ENCODE measurements at places on chromosomes 7 and 10.

- no peak for DNase-seq
These were observed 13.1 kb upstream of the BRAF start for GRCh38 chr7:140937702-140938264.

GRCh38 chr7:66815951-66816350 lies 75.4 kb downstream of the RABGEF1 start:
- no peak for DNase-seq

DNA sequence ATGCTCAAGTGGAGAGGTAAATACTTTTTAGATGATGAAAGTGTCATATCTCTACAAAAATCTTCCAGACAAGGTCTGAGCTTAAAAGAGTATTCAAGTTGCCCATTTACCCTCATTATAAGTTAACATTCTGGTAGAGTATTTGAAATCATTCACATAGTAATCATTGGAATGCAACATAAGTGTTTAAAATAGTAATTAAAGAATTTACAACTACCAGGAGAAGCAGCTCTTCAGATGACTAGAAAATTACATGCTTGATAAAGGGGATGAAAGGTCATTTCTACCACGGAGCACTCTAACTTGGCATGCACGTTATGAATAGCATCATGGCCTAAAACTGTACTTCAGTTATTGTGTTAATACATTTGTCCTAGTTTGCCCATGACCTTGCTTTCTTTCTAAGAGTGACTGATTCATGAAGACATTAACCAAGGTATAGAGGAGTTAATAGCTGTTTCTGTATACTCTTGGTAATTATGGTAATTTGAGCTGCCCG lies 120.0 kb downstream of the SEMA3E start:
- no peak for DNase-seq

DNA sequence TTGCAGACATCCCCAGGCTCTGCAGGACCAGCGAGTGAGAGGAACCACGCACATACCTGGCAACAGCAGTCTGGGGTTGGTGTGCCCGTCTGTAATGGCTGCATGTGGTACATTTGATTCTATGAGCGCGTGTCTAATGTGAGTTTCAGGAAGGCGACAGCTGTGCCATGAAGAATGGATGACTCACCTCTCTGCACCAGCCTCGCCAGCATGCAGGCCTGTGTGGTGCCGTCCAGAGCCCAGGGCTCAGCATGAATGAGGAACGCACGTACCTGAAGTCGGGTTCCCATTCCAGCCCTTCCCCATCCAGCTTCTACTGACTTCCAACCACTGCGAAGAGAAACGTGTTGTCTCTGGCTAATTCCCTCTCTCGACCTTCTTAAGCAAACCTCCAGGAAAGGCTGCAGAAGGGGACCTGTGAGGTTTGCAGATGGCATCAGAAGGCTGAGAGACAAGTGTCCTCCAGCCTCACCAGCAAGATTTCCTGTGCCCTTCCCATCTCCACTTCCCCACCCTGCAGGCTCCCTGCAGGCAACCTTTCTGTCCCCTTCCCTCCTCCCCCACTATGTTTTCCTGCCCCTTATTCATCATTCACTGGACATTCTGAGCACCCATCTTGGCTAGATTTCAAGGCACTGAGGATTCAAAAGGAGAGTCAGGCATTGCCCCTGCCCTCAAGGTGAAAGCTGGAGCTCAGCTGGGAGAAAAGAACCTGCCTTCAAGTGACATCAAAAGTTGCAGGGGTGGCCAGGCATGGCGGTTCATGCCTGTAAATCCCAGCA lies 54.3 kb downstream of the ASB13 start:
- DNase-seq = no peak

GRCh38 chr7:99597762-99598501 lies at the start of gene TMEM225B:
Gene TMEM225B (plus strand): TSS chr7:99598267. CDS start chr7:99604389, 6,122 bp downstream.
- DNase-seq = no peak

DNA sequence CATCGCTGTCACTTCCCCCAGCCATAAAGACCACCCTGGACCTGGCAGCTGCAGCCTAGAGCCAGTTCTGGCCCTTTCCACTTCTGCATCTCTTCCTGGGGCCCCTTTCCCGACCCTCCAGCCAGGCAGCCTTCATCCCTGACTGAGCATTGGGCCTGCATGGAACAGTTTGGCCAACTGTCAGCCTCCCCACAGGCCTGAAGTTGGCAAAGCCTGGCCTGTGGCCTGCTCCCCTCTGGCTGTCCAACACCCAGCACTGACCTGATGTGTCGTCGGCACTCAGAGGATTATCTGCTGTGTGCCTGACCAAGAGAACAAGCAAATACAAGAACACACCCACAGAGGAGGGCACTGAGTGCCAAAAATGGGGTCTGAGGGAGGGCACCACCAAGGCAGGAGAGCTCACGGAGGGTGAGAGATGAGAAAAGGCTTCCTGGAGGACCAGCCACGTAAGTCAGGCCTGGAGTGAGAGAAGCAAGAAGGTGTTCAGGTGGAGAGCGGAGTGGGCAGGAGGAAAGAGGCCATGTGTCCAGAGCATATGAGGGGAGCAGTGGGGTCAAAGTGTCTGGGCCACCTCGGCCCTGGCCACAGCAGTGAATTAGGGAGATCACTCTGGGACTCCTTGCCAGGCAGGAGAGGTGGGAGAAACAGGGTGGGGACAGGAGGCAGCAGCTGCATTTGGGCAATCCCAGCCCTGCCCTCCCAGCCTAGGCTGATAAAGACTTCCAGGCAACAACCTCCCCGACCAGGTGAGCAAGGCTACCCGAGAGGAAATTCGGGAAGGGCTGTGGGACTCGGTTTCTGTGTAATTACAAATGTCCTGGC lies 4.5 kb downstream of the GPRIN2 start:
- no peak for DNase-seq

DNA sequence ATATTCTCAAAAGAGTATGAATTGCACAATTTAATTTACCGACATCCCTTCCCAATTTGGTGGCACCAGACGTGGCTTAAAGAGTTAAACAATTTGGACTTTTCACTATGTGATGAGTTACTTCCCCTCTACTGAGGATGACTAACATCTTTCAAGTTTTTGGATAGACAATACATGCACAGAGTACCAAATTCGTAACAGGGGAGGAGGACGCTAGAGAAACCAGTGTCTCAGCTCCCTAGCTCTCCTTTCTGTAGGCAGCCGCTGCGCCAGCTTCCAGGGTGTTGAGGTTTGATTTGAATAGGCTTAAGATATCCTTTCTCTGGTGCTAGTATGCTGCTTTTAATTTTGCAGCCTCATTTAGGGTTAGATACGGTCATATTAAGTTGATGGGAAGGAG lies 69.2 kb downstream of the GNA12 start:
- no peak for DNase-seq

DNA sequence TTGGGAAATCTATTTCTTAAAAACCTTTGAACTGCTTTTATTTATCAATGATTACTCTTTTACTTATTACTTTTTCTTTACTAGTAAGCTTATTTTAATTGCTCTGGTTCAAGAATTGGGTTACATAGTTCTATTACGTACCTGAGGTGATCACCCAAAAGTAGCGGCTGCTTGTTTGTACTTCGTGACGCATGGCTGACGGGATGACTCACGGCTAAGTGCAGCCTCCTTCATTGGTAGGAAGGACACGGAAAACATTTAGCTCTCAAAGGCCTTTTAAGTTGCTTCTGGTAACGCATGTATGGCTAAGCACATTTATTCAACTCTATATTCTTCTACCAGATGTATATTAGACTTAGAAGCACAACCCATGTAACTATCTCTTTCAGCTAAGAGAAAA lies 285.8 kb upstream of the SP4 start:
- DNase-seq = no peak

GRCh38 chr10:34380856-34381255 lies 434.2 kb downstream of the PARD3 start:
- no peak for DNase-seq

DNA sequence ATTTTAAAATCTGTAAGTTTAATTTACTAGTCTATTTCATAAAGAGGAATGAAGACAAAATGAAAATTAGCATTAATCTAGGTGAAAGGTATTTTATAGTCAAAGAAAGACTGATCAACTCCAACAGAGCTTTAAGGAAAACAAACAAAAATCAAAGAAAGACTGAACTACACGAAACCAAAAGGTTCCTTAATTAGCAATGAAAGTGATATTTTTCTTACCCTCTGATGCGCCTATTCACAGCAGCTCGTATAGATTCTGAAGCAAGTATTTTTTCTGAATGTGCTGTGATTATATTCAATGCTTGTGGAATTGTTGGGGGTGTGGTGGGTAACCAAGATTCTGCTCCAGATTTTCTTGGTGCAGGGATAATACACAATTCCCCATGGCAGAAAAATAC lies 11.8 kb downstream of the ECD start:
- no peak for DNase-seq

GRCh38 chr7:22563621-22564241 lies 63.7 kb upstream of the STEAP1B start:
- DNase-seq = no peak

- no peak for DNase-seq
These were observed 35.6 kb downstream of the PLAU start for GRCh38 chr10:73946253-73947145.

- no peak for DNase-seq
These were observed 129.3 kb downstream of the GLI3 start for GRCh38 chr7:42107484-42108240.

DNA sequence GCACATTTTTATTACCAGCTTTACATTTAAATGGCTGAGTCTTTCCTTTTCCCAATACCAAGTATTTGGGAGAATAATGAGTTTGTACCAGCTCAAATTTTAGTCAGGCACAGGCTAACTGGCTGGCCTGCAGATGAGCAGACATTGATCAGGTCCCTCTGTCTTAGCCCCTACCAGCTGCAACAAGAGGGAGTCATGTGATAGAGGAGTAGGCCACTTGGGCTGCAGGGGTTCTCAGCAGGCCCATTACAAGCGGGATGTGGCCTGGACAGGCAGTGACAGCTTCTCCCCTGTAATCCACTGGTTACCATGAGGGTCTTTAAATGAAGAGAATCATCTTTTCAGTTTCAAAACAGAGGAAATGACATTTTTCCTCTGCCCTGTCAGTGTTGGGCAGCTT lies 283.6 kb downstream of the SUGCT start:
- DNase-seq = no peak

GRCh38 chr7:39741942-39742623 lies 118.7 kb downstream of the RALA start:
- no peak for DNase-seq

DNA sequence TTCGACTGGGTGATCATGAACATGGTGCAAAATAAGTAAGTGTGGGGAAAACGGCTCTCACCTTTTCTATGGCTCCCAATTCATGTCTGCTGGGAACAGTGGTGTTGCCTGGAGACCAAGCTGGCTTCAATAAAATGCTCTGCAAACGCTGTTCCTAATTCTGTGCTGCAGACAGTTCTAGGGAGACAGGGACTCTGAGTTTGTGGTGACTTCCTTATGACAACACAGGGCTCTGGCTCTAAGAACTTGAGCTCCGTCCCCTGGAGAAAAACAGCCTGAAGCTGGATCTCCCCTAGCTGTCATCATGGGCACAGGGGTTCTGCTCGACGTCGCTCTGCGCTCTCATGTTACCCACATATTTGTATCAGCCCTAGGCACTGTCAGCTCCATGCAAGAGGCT lies 61.0 kb upstream of the INSYN2A start:
- no peak for DNase-seq

DNA sequence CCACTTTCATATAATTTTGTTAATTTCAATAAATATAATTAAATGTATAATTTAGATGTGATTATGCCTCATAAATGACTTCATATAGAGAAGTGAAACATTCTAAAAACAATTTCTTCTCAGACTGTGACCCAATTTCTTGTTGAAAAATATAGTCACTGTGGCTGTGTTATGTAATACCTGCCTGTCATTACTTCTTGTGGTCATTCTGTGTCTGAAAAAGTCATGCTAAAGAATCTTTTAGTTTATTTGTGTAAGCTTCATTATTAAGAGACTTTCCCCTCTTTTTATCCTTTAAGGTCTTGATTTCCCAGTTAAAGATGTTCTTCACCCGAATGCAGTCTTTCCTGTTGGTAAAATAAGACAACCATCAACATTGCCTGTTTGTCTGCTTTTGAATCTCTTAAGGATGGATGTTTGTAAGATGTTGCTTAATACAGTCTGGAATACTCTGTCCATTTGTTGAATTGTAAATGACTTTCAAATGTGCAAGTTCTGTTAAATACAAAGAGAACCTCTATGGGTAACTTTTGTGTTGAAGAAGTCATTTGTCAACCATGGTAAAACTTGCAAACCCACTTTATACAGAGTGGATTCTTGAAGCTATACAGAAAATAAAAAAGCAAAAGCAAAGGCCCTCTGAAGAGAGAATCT lies 16.0 kb downstream of the KAT6B start:
- DNase-seq = no peak

GRCh38 chr7:128759242-128759641 lies 16.4 kb downstream of the OPN1SW start:
- DNase-seq = no peak

DNA sequence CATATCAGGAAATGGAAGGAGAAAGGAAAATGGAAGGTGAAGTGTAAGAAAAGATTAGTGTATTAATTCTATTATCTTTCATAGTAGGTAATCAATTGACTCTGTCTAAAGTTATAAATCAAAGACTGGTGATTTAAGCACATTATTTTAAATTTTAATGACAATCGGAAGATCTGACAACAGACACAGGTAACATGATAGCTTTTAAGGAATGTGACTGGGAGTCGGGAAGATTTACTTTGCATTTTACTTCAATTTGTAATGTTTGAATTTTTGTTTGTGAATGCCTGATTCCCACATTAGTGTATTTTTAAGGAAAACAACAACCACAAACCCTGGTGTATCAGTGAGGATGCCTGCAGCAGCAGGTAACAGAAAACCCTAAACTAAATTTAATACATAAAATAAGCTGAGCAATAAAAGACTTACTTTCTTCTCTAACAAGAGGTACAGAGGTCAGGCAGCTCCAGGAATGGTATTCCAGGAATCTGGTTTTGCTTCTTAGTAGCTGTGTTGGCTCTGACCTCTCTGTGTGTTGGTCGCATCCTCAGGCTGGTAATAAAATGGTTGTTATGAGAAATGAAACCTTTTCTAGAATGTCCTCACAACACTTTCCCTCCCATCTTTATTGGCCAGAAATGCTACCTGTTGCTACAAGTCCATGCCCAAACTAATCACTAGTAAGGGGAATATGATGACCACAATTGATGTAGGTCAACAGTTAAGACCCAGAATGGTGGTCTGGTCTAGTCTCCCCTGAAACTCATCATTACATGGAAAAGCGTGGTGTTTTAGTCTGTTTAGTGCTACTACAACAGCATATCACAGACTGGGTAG lies 12.2 kb downstream of the DNAJB9 start:
- no peak for DNase-seq

- no peak for DNase-seq
These were observed 17.0 kb downstream of the ITIH5 start for GRCh38 chr10:7649673-7650300.

DNA sequence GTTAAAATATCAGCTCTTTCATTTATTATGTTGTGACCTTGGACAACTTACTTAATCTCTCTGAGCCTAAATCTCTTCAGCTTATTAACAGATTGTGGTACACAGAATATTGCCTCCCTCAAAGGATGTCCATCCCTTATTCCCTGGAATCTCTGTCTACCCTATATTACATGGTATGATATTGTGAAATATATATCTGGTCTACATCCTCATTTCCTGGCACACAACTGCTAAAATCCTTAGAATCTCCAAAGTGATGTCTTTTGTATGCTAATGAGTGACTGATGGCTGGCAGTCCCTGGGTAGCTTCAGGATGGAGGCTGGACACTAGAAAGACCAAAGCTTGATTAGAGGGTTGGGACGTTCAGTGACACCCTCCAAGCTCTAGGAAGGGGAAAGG lies 25.8 kb downstream of the ZNF438 start:
- no peak for DNase-seq

GRCh38 chr7:78253850-78254725 lies 455.5 kb downstream of the PHTF2 start:
- no peak for DNase-seq

GRCh38 chr7:81833401-81833800 lies 63.6 kb upstream of the HGF start:
- no peak for DNase-seq

GRCh38 chr10:7354330-7355047 lies 56.3 kb downstream of the SFMBT2 start:
- DNase-seq = no peak

Measured in GM12864 (cell line).